ENCODE measurements at places on chromosomes 7 and 10.

- DNase-seq = peak; percentile 53
Measured at GRCh38 chr7:107725138-107725740, 18.7 kb upstream of the CBLL1 start.

DNA sequence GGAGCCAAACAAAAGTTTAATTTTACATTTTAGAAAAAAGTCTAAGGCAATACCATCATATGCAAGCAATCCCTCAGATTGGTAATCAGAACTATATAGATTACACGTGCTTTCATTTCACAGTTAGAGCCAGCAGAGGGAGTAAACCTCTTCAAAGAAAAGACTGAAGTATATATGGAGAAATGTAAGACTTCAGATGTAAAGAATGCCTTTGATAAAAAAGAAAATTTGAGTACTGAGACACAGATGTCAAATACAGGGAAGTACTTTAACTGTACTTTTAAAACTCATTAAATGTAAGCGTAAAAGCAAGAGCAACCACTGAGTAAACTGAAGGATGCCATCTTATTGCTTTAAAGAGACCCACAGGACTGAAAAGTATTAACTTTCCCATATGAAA lies 101.4 kb upstream of the FAM133B start:
- peak; percentile 11 for DNase-seq

DNA sequence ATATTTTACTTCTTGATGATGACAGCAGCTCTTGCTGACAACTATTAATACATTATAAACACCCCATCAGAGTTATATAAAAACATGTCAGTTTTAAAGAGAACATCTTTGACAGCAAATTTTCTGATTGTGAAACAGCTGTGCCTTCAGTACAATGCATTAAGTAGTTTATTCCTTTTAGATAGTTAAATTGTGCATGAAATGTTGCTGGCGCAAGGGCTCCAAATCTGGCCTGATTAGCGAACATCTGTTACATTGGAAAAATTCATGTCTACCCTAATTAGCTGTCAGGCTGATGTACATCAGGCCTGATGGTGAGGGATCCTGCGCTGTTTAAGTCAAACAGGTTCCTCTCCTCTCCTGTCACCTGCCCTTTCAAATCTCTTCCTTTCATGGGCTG lies 171.9 kb upstream of the SP8 start:
- no peak for DNase-seq

GRCh38 chr10:79126351-79127080 lies 57.8 kb downstream of the ZMIZ1 start:
- no peak for DNase-seq

GRCh38 chr10:71487726-71488125 lies 91.0 kb downstream of the CDH23 start:
- DNase-seq = no peak
